Panc1 (cell line): ENCODE measurements at places on chromosomes 4 and X. TPM values are rescaled to one million over a fixed set of nuclear protein-coding genes. Genes with fewer than 3 reads are reported as not detected.

The OTUD6A gene
- total RNA-seq: not detected

GRCh38 chrX:52166840-52167239 is 17.8 kb upstream of the MAGED4 start:
- no peak for DNase-seq

DNA sequence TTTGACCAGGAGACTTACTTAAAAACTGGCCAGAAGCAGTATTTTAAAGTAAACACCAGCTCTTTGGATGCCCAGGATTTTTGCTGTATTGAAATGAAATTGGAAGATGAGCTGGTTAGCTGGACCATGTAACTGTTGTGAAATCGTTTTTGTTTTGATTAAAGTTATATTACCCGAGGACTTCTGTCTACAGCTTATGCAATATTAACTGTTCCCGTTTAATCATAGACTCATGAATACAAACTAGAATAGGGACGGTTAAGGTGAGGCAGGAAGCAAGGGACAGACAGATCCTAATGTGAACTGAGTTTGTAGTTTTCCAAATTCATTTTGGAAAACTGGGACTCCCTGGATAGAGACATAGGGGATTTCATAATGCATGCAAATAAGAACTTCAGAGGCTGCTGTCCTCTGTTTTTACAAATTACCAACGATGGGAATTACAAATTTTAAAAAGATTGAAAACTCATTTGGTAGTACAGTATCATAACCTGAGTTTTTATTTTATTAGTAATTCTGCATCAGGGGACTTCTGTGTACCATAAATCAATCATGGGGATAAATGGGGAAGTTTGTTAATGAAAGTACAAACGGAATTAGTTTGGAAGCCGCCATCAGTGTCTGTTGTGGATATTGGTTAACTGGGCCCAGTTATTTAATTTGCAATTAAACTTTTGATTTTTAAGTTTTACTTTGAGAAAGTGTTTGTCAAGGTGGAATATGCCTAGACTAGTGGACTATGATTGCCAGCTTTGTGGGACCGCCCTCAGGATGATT is 304.4 kb downstream of the AFF2 start:
- DNase-seq: no peak

- DNase-seq: no peak
Measured at GRCh38 chrX:133590703-133591505, 175.6 kb upstream of the GPC4 start.

GRCh38 chrX:37752936-37753335 is 26.9 kb upstream of the CYBB start:
- no peak for DNase-seq

GRCh38 chr4:108544481-108544880 is 75.9 kb upstream of the RPL34 start:
- no peak for DNase-seq

The SSX4B gene
- 0.15 TPM for total RNA-seq

- no peak for DNase-seq
Measured at GRCh38 chr4:165927815-165928214, 54.8 kb downstream of the TLL1 start.

DNA sequence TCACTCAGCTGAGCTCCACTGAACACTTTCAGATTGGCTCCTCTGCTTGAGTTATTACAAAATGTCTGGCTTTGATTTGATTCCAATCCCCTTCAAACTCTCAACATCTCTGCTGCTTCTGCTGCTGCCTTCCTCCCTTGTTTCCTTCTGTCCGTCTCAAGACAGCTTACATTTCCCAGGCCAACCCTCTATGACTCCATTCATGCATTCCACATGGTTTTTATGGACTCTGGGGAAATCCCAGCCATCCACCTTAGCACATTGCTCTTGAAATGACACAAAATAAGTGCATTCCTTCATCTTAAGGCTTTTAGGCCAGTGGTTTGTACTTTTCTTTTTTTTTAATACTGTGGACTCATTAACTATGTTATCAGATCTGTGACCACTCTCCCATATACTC is 68.5 kb upstream of the TMEM164 start:
- DNase-seq: no peak

DNA sequence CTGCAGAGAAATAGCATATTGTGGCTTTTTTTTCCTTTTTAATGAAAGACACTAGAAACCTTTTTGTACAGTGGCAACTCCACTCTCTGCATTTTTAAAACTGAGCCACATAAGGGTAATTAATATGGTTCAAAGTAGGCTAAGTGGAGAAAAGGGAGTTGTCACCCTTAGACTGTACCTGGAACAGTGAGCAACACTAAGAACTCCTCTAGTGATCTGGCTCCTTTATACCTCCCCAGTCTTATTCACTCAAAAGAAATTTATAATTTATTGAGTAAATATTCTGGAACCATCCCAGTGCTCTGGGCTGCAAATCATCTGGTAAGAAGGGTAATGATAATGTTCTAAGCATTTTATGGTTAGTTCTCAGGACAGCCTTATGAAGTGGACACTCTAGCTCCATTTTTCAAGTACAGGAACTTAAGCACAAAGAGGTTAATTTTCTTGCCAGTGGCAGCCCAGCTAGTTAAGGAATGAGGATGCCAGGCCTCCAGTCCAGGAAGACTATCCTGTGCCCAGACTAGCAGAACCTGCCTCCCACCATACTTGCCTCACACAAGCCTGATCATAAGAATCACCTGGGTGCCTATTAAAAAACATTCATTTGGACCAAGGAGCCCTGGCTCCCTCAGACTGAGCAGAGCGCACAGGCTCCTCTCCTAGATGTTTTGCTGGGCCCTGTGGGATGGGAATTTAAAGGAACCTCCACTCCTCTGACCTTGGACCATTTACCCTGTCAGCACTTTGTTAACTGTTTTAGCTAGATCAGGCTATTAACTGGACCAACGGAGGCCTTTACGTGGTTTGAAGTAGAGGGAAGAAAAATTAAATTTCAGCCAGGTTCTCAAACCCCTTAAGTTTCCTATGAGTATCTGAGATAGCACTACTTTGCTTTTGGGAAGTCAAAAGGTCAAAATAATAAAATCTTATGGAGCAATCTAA is 102.6 kb downstream of the PDE5A start:
- DNase-seq: no peak

- DNase-seq: no peak
Measured at GRCh38 chr4:151953312-151953711, 192.5 kb upstream of the GATB start.

GRCh38 chr4:153528705-153529485 is 62.7 kb downstream of the TMEM131L start:
- no peak for DNase-seq

GRCh38 chrX:133563705-133564104 is 148.4 kb upstream of the GPC4 start:
- no peak for DNase-seq

GRCh38 chr4:153183146-153183545 is 21.1 kb upstream of the TRIM2 start:
- DNase-seq: no peak

The RAB9B gene
- 0.62 TPM for total RNA-seq

The PDGFC gene
- total RNA-seq: 14.5 TPM

GRCh38 chr4:24212642-24213041 is 322.8 kb upstream of the PPARGC1A start:
- DNase-seq: no peak

DNA sequence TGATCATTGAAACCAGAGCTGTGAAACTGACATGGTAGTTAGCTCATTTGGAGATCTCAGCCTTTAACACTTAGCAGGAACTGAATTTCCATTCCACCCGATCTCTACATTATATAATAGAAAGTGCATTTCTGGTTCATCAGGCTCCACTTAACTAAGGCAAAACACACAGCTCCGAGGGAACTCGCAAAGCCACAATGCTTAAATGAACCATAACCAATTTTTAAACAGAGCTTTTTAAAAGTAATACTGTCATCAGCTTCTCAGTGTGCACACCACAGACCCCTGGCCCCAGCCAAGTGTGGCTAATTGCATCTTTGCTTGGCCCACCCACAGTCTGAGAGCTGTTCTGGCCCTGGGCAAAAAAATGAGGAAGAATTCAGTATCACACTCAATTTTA is 66.1 kb downstream of the DCHS2 start:
- DNase-seq: no peak

The ADH5 gene
- total RNA-seq: 117 TPM

DNA sequence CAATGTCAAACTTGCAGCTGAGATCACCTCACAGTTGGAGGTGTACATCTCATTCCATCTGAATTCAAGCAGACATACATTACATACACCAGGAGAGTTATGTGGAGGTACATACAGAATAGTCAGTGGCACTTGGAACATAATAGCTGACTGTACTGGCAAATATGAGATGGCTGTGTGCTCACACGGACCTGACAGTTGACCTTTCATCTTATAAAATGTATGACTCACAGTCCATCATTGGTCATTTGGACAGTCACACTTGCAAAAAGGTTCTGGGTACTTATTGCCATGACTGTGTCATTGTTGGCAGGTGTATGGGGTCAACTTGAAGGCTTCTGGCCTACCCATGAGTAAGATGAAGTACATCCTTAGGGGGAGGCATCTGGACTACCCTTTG is 88.6 kb upstream of the WDR1 start:
- DNase-seq: no peak

DNA sequence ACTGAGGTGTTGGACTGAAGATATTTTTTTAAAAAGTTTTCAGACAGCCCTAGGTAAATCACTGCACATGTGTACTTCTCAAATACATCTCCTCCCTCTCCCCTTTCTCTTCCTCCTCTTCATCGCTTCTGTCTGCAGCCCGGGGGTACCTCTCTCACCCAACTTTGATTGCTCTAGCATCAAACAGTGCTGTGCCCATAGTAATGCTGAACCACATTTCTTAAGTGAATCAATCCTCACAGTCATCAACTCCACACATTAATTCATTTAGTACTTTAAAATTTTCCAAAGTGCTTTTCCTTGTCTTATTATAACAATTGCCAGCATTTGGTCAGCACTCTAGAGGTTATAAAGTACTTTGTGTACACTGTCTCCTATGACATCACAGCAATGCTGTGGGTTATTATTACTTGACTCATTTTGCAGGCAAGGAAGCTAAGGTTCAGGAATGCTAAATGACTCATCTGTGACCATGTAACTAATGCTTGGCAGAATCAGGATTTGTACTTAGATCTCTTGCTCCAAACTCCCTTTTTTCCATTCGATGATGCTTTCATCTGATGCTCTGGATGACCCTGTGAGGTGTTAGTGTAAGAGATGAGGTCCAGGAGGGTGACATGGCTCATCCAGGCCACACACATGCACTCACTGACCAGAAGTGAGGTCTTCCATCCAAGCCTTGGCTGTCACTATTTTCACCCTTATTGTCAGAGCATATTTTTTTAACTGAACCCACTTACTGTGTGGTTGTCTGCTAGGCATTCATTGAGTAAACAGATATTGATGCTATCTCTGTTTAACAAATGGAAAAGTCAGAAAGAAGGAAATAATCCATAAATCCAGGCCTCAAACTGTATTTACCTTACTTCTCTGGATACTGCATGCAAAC is 58.8 kb downstream of the RHOH start:
- DNase-seq: peak; percentile 79

- DNase-seq: no peak
Measured at GRCh38 chrX:100623001-100623400, 13.6 kb downstream of the TSPAN6 start.

DNA sequence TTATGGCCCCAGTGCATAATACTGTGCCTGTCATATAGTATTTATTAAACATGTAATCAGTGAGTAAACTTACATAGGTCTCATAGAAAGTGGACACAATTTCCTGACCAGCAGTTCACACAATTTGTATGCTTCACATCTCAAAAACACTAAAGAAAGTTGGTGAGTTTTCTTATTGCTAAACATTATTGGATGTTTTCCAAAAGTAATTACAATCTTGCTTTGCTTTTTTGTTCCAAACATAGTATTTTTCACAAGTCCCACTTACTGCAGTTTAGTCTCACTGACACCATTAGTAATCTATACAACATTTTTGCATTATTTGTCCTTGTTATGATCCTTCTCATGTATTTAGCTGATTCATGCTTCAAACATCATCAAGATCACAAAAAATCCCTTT is 132.5 kb downstream of the TBCK start:
- no peak for DNase-seq

DNA sequence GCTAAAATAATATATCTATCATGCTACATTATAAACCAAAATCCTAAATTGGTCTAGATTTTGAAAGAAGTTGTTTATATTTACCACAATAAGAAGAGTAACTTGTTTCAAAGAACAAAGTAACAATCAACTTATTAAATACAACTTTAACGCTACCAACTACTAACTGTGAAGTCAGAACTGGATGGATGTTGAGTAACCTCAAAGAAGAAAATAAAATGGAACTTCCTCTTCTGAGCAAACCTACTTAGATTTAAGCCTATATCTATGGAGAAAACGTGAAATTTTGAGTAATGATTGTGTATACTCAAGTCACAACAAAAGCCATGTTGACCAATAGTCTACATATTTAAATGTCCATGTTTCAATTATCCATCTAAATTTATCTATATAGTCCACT is 25.7 kb downstream of the SH3RF1 start:
- DNase-seq: no peak

- no peak for DNase-seq
Measured at GRCh38 chrX:129540722-129541184, 694 bp downstream of the OCRL start.

- no peak for DNase-seq
Measured at GRCh38 chr4:10108391-10108790, 8.2 kb downstream of the WDR1 start.

DNA sequence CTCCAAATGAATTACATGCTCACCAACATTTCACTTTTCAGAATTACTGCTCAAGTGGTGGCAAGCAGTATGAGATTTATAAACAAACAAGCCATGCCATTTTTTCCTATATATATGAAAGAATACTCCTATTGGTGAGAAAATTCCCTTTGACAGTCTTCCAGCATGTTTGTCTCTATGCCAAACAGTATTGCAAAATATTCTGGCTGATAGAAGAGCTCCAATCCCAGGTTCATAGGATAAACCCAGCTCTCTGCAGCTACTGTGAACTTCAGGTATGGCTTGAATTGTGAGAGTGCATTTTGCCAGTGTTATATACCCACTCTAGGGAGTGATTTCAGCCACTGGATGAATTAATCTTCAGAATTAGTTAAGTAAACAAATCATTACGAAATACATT is 108.8 kb downstream of the MAGEC2 start:
- DNase-seq: no peak

The CXorf51B gene
- not detected for total RNA-seq

DNA sequence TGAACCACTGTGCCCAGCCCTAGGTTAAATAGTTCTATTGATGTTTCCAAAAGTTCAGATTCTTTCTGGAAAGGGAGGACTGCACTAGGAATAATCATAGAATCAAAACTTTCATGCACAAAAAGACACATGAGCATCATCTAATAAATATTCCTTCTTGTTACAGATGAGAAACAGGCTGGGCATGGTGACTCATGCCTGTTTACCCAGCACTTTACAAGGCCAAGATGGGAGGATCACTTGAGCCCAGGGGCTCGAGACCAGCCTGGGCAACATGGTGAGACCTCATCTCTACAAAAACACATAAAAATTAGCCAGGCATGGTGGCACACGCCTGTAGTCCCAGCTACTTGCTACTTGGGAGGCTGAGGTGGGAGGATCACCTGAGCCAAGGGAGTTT is 27.7 kb downstream of the LARP7 start:
- DNase-seq: no peak

DNA sequence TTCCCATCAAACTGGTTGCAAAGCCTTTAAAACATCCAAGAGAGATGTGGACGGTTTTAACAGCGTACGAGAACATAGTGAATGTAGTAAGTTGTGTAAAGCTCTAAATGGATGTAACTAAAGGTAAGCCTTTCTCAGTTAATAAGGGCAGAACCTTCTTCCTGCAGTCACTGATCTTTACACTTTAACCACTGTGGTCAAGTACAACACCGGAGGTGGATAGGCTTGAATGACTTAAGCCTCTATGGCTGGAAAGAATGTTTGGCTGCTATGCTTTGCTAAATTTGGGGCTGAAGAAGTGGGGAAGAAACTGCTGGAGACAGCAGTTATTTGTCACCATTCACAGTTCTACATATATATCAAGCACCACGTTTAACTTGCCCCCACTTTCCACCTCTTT is 285.1 kb upstream of the FMR1 start:
- DNase-seq: no peak
